ENCODE measurements at places on chromosomes 5 and 9.

GRCh38 chr5:160242145-160242544 is 12.8 kb downstream of the FABP6 start:
- DNase-seq = no peak

DNA sequence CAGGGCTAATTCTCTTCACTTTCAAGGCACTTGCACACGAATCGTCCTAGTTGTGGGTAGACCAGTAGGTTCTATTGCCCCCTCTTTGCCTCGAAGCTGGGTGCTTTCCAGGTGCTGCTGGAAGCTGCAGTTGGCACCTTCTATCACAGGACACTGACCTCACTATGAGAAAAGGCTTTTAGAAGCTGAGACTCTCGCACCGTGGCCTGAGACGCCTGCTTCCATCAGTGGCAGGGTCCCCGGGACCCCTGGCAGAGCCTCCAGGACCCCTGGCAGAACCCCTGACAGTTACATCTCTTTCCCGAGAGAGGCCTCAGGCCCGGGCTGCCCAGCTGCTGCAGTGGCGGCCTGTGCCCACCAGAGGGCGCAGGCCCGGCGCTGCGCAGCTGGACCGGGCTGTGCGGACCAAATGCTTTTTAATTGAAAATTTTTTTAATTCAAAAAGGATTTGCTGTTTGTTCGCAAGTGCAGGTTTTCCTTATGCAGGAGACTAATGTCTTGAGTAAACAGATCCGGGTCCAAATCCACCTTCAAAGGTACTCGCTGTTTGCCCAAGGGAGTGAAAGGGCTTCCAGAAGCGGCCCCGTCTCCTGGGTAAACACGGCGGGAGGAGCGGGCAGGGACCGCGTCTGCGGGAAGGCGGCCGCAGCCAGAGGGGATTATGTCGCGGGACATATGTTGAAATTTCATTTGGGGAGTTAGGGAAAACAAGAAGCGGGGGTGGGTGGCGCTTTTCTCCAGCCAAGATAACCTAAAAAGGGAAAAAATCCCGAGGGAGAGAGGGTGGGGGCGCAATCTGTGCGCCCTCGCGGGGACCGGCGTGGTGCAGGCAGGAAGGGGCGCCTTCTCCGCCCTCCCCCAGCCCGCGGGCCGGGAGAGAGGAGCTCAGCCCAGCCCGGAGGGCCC is 114.5 kb upstream of the LMX1B start:
- DNase-seq = peak; percentile 32

- peak; percentile 77 for DNase-seq
These were observed 174.6 kb upstream of the IL12B start for GRCh38 chr5:159504857-159505304.

DNA sequence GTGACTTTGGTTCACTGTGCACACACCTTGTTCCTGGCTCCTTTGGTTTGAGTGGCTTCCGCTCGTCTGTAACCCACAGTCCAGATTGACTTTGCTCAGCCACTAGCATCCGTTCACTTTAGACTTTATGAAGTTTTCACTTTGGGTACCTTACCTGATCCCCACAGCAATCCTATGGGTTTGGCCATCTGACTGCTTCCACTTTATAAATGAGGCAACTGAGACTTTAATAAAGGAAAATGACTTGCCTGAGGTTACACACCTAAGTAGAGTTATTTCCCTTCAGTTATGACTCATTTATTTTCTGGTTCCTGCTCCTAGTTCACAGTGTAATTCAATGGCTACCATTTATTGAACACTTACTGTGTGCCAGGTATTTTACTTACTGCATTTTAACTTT is 94.2 kb upstream of the SAP30L start:
- DNase-seq = no peak

GRCh38 chr5:16866795-16867576 is 69.1 kb downstream of the MYO10 start:
- DNase-seq = peak; percentile 36

DNA sequence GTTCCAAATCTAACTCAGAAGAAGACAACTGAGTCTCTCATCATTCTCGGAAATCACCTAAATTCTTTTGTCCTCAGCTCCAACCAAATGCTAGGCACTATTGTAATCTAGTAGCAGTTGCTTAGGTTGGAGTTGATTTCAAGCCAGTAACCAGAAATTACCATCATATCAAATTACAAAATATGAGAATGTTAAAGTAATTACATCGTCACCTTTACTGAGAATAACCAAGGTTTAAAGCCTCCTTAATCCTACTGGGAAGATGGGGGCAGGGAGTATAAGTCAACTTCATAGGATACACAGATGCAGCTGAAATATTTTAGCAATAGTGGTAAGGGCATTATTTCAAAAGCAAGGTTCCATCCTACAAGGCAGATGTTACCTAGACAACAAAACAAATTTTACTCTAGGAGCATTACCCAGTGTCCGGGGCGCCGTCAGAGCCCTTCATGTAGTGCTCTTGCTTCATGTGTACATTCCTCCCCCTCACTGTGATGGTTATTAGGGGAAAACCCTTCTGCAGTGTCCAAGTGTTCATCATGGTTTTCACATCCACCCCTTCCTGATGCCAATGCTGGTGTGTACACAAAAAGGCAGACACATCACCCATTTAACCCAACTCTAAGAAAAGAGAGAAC is 19.5 kb downstream of the ERAP1 start:
- no peak for DNase-seq

DNA sequence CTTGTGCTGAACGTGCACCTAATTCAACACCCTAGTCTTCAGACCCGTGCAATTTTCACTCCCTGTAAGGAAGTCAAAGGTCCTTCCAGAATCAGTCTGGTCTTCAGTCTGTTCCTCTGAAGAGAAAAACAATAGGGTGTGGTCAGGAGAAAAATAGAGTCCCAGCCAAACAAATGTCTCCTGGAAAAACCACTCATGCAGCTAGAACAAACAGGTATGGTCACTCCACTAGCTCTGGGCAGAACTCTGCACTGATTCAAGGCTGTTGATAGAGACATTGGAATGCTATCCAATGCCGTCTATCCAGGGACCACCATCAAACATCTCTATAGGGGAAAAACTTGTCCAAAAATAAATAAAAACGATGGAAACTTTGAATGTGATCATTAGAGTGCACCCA is 81.8 kb upstream of the MAP3K1 start:
- no peak for DNase-seq
